Activated CD8-positive, alpha-beta T cell treated with anti-CD3 and anti-CD28 coated beads for 36 hours (primary cell): ENCODE measurements at places on chromosomes 5 and 9. TPM values are rescaled to one million over a fixed set of nuclear protein-coding genes. Genes with fewer than 3 reads are reported as not detected.

DNA sequence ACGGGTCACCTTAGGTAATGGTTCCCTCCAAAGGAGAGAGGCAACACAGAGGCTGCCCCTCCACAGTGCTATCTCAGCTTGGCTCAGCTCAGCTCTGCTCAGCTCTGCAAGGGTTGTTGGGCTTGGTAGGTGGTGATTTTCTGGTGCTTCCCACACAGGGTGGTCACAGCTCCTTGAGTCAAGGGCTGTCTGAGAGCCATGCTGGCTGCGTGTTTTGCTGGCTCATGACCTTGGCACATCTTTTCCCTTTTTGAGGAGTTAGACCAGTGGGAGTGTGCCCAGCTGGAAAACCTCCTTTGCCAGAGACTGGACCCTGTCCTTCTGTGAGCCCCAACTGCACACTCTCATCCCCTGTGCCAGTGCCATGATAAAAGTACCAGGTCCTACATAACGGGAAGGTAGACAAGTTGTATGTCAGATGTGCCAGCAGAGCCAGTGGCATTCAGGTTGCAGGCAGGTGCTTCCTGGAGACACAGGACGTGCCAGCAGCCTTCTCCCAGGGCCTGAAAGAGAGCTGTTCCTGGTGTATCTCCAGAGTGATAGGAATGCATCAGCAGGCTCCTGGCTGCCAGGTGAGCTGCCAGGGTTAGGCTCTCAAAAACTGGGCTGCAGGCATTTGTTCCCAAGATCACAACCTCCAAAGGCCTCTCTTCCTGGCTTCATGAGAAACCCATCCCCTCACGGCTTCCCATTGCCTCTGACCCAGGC, 118.6 kb upstream of the CXCL14 start:
- H3K27ac ChIP-seq: no peak overlapping the region
- no peaks in the 10 kb centered on the region for H3K36me3 ChIP-seq
- H3K4me3 ChIP-seq: no peak overlapping the region

DNA sequence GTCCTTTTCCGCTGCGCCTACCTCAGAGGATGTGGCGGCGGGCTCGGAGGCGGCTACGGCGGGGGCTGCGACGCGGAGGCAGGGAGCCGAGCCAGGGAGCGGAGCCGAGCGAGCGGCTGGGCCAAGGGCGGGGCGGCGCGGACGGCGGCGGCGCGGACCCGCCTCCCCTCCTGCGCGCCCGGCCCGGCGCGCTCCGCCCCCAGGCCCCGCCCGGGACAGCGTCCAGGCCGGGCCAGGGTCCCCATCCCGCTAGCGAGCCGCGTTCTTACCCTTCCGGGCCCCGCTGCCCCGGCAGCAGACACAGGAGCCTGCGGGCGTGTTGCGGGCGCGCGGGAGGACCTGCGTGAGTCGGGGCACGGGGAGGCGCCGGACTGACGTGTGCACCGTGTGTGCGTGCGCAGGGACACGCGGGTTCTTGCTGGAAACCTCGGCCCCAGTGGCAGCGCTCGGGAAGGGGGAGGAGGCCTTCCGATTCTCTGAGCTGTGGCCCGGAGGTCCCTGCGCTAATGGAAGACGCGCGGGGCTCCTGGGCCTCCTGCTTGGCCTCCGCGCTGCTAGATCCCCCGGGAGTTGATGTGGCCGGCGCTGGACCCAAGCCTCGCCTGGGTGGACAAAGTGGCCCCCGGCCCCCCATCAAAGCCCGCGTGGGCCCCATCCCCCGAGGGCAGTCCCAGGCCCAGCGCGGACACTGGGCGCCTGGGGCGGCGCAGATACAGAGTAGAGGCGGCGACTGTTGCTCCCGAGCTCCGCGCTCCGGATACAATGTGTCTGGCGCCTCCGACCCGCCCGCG, at the start of gene VDAC1:
TSS of gene VDAC1 (minus strand) at position 350 of the 791 bp plus-strand sequence. CDS start 11,963 bp downstream, outside the sequence.
- peak; percentile 89 for DNase-seq
- H3K36me3 ChIP-seq: peaks cover 40% of the 10 kb centered on the region

DNA sequence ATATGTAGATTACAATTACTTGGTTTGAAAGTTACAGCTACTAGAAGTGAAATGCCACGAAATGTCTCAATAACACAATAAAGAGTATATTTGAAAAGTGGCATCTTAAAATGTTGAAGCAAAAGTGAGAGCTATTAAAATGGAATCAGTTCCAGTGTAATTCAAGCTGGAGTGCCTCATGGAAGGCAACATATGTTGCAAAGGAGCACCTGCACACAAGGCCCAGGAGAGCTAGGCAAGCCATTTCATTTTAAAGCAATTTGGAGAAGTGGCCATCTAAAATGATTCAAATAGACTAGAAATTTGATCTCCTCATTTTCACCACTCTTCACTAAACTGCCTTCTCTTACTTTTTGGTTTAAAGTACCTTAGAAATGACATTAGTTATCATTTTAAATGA, 167.8 kb downstream of the GABRB2 start:
- H3K27ac ChIP-seq: no peak overlapping the region
- no peak for DNase-seq
- H3K4me1 ChIP-seq: no peaks in the 10 kb centered on the region
- no peaks in the 10 kb centered on the region for H3K36me3 ChIP-seq
- H3K27me3 ChIP-seq: no peaks in the 10 kb centered on the region

DNA sequence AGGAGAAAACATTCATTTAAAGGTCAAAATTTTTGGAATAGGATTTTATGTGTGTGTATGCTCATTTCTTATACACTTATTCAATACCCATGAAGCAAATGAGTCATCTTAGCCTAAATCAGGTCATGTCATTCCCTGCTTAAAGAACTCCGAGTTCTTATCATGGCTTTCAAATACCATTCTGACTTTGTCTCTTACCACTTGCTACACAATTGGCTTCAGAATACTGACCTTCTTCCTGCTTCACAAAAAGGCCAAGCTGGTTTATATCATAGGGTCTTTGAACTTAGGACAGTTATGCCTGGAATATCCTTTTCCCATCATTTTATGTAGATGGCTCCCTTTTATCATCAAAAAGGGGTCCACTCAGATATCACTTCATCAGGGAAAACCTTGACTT, 652.2 kb upstream of the WWC1 start:
- H3K27ac ChIP-seq: no peak overlapping the region
- H3K36me3 ChIP-seq: no peaks in the 10 kb centered on the region
- H3K4me1 ChIP-seq: no peaks in the 10 kb centered on the region
- H3K27me3 ChIP-seq: no peaks in the 10 kb centered on the region
- no peak for DNase-seq

Gene INSYN2B
- not detected for total RNA-seq

DNA sequence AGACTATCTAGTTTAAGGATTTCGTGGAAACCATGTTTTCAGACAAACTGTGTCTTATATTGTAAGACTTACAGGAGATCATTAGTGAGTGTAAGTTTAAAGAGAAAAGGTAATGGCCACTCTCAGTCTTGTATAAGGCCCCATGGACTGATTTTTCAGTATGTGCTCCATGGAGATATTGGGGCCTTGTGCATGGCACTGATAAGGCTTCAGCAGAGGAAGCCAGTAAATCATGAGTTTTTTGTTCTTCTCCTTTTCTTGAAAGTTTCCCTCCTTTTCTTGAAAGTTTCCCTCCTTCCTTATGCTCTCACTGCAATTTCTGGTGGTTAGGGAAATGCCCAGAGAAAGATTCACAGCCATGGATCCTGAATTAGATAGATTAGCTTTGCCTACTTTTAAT, 471.3 kb downstream of the LRRC70 start:
- no peaks in the 10 kb centered on the region for H3K36me3 ChIP-seq
- no peak overlapping the region for H3K4me3 ChIP-seq
- H3K27me3 ChIP-seq: no peaks in the 10 kb centered on the region
- no peak for DNase-seq
- no peak overlapping the region for H3K27ac ChIP-seq

GRCh38 chr5:80360914-80361444, 41.2 kb downstream of the SPZ1 start:
- H3K36me3 ChIP-seq: no peaks in the 10 kb centered on the region
- H3K27ac ChIP-seq: no peak overlapping the region
- no peak overlapping the region for H3K4me3 ChIP-seq

- peak overlapping the region; percentile 97 for H3K27ac ChIP-seq
- peaks cover 2% of the 10 kb centered on the region for H3K36me3 ChIP-seq
- H3K4me3 ChIP-seq: peak overlapping the region; percentile 38
- peaks cover 64% of the 10 kb centered on the region for H3K4me1 ChIP-seq
Observed at GRCh38 chr5:87120518-87121303, 147.0 kb upstream of the RASA1 start.

DNA sequence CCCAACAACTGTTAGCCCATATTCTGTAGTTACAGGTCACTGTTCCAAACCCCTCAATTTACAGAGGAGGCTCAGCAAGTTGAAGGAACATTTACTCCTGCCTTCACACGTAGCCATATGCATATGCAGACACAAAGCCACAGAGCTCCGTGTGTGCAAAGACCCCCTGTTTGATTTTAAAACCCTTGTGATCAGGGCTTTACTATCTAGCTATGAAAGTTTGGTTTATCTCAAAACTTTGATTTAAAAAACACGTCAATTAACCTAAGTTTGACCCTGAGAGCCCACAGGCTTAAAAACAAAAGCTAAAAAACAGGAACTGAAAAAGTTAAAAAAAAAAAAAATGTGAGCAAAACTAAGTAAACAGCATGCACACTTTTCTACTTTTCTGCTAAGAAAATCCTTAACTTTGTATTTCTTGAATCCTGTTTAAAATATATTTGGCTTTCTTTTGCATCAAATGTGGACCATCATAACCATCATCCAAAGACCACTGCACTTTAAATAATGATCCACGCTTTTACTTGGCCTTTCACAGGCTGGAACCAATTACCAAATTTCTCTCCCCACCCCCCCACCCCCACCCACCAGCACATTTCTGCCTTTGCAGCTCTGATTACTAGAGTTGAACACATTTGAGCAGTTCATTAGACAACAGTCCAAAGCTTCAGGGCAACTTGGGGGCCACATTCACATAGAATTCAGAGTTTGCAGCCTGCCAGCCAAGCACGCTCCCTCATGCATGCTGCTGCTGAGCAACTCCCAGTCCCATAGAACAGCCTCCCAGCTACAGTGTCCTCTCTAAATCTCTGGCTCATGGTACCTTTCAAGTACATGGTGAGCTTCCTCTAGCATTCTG, 128.8 kb upstream of the MAP3K1 start:
- no peak overlapping the region for H3K4me3 ChIP-seq
- no peaks in the 10 kb centered on the region for H3K27me3 ChIP-seq
- DNase-seq: no peak
- H3K27ac ChIP-seq: no peak overlapping the region
- peaks cover 2% of the 10 kb centered on the region for H3K36me3 ChIP-seq
- H3K4me1 ChIP-seq: peaks cover 22% of the 10 kb centered on the region

Gene ADGRD2
- total RNA-seq: not detected

- DNase-seq: no peak
- H3K4me3 ChIP-seq: no peak overlapping the region
- H3K4me1 ChIP-seq: no peaks in the 10 kb centered on the region
Observed at GRCh38 chr9:103942651-103943050, 151.5 kb upstream of the SMC2 start.

Gene DRD1
- total RNA-seq: not detected

GRCh38 chr5:107215611-107216010, 455.1 kb downstream of the EFNA5 start:
- H3K27me3 ChIP-seq: no peaks in the 10 kb centered on the region
- no peaks in the 10 kb centered on the region for H3K36me3 ChIP-seq
- no peak overlapping the region for H3K4me3 ChIP-seq

- H3K4me1 ChIP-seq: peaks cover 50% of the 10 kb centered on the region
- H3K27ac ChIP-seq: peak overlapping the region; percentile 88
- peaks cover 18% of the 10 kb centered on the region for H3K36me3 ChIP-seq
- H3K4me3 ChIP-seq: peak overlapping the region; percentile 99
Observed at GRCh38 chr9:131503626-131504465, 1.1 kb downstream of the POMT1 start.

GRCh38 chr9:128375865-128376264, 4.7 kb downstream of the URM1 start:
- no peak overlapping the region for H3K4me3 ChIP-seq
- peaks cover 20% of the 10 kb centered on the region for H3K36me3 ChIP-seq
- no peaks in the 10 kb centered on the region for H3K27me3 ChIP-seq
- no peak overlapping the region for H3K27ac ChIP-seq
- no peak for DNase-seq

- H3K4me1 ChIP-seq: no peaks in the 10 kb centered on the region
- no peaks in the 10 kb centered on the region for H3K27me3 ChIP-seq
- no peaks in the 10 kb centered on the region for H3K36me3 ChIP-seq
- no peak overlapping the region for H3K4me3 ChIP-seq
- no peak for DNase-seq
- H3K27ac ChIP-seq: no peak overlapping the region
Observed at GRCh38 chr5:164784230-164784629, 1278.8 kb downstream of the MAT2B start.

DNA sequence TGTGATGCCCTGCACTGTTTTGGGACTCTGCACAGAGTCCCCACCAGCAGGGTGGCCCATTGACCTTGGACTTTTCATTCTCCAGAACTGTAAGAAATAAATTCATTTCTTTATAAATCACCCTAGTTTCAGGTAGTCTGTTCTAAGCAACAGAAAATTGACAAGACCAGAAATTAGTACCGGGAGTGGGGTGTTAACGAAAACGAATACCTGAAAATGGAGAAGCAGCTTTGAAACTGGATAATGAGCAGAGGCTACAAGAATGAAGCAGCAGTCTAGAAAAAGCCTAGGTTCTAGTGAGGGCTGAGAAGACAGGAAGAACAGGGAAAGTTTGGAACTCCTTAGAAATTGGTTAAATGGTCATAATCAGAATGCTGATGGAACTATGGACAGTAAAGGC, 2.1 kb upstream of the MCC start:
- H3K4me1 ChIP-seq: peaks cover 14% of the 10 kb centered on the region
- peaks cover 53% of the 10 kb centered on the region for H3K27me3 ChIP-seq
- no peak overlapping the region for H3K27ac ChIP-seq
- DNase-seq: no peak
- H3K4me3 ChIP-seq: no peak overlapping the region

DNA sequence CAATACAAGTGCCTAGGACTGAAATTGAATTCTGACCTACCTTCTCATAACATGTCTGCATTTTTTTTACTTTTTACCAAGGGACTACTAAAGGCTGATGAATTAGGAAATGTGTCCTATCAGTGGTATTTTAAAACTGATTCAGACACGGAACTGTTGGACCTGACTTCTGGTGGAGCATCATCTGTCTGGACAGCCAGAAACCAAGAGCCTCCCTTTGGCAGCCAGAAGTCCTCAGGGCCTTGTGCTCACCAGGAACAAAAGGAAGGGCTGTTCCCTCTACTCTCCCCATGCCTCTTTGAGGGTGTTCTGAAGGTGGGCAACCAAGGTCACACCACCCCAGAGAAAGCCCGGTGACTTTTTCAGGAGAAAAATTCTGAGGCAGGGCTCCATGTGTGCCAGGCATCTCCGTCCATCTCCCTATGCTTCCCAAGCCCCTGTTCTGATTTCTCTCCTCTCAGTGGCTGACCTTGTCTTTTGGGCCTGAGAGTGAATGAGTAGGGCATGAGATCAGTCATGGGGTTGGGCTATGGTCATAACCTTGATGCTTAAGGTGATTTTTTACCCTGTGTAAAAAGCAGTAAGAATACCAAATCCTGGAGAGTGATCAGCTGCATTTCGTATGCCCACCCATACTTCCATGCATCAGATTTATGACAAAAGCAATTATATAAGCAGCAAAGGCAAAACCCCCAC, 143.7 kb downstream of the SCAMP1 start:
- peaks cover 3% of the 10 kb centered on the region for H3K4me1 ChIP-seq
- no peaks in the 10 kb centered on the region for H3K36me3 ChIP-seq
- no peak for DNase-seq
- H3K27me3 ChIP-seq: peaks cover 49% of the 10 kb centered on the region
- no peak overlapping the region for H3K27ac ChIP-seq
